Fibroblast of lung (primary cell): ENCODE measurements at places on chromosomes 16 and 17. TPM values are rescaled to one million over a fixed set of nuclear protein-coding genes. Genes with fewer than 3 reads are reported as not detected.

KIF18B gene
- under 0.01 and 0.99 TPM in 2 replicates for total RNA-seq

KRTAP9-8 gene
- not detected in 2 replicates for total RNA-seq

TBC1D3L gene
- total RNA-seq: 1.8 and 4.8 TPM in 2 replicates

PRR29 gene
- total RNA-seq: 0.17 and 0.26 TPM in 2 replicates

- H3K27ac ChIP-seq: no peak overlapping the region
- H3K4me3 ChIP-seq: no peak overlapping the region
- H3K36me3 ChIP-seq: no peaks in the 10 kb centered on the region
- peaks cover 3% of the 10 kb centered on the region for H3K27me3 ChIP-seq
- no peaks in the 10 kb centered on the region for H3K4me1 ChIP-seq
Measured at GRCh38 chr17:45649796-45650195, 134.3 kb upstream of the CRHR1 start.

GRCh38 chr16:9481747-9482730 is 390.6 kb downstream of the HAPSTR1 start:
- H3K27ac ChIP-seq: no peak overlapping the region
- no peak for DNase-seq
- H3K4me1 ChIP-seq: no peaks in the 10 kb centered on the region
- no peaks in the 10 kb centered on the region for H3K36me3 ChIP-seq

DNA sequence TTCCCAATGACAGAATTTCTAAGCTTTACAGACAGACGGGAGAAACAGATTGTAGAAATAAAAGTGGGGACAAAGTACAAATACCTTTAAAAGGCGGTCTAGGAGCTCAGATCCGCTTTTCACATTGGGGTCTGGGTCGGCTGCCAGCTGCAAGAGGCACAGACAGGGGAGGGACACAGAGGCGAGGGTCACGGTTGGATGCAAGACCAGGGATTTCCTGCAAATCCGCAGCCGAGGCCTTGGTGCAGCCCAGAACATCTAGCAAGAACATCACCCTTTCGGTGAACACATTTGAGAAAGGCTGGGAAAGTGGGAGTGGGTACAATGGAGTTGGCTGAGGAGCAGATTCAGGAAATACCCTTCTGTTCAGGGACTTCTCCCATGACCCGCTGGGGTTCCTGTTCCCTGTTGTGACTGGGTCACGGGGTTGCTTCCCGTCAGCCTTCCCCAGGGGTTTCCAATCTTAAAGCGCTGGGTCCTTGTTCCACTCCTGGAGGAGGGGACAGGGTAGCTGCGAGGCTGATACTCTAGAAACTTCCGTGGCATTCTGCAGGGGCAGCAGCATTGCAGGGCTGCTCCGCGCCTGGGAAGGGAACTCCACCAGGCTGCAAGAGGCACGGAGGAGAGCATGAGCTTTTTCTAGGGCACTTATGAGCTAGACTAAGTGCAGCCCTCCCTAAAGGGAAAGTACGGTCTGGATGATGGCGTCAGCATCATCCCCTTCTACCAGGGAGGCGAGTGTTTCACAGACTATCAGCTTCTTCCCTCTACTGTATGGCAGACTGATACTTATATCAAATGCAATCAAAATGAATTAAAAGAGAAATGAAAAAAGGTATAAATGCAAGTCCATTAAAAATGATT is 16.0 kb downstream of the VAC14 start:
- H3K36me3 ChIP-seq: peaks cover 27% of the 10 kb centered on the region
- no peaks in the 10 kb centered on the region for H3K4me1 ChIP-seq
- H3K4me3 ChIP-seq: no peak overlapping the region
- no peak overlapping the region for H3K27ac ChIP-seq
- H3K27me3 ChIP-seq: no peaks in the 10 kb centered on the region

GPRC5B gene
- 4.5 and 6.4 TPM in 2 replicates for total RNA-seq
